ENCODE measurements at places on chromosomes 12 and 14. TPM values are rescaled to one million over a fixed set of nuclear protein-coding genes. Genes with fewer than 3 reads are reported as not detected.

- peak within 1 kb of the TSS; percentile 95 for H3K27ac ChIP-seq
- peak within 1 kb of the TSS; percentile 88 for H3K4me3 ChIP-seq
- peaks cover 33% of the 10 kb centered on the region for H3K36me3 ChIP-seq
- no peaks in the 10 kb centered on the region for H3K27me3 ChIP-seq
- H3K4me1 ChIP-seq = peaks cover 21% of the 10 kb centered on the region
- DNase-seq = peak; percentile 97
Measured at GRCh38 chr14:75278422-75279152, at the start of gene FOS. TSS of gene FOS (plus strand) at chr14:75278828. CDS start at chr14:75278983, 155 bp downstream.

GRCh38 chr12:65935906-65936901 is 111.9 kb downstream of the HMGA2 start:
- H3K36me3 ChIP-seq = no peaks in the 10 kb centered on the region
- H3K4me3 ChIP-seq = no peak overlapping the region
- no peak overlapping the region for H3K27ac ChIP-seq
- no peaks in the 10 kb centered on the region for H3K4me1 ChIP-seq
- no peaks in the 10 kb centered on the region for H3K27me3 ChIP-seq

Gene ANO2
- 20.1 TPM for total RNA-seq

DNA sequence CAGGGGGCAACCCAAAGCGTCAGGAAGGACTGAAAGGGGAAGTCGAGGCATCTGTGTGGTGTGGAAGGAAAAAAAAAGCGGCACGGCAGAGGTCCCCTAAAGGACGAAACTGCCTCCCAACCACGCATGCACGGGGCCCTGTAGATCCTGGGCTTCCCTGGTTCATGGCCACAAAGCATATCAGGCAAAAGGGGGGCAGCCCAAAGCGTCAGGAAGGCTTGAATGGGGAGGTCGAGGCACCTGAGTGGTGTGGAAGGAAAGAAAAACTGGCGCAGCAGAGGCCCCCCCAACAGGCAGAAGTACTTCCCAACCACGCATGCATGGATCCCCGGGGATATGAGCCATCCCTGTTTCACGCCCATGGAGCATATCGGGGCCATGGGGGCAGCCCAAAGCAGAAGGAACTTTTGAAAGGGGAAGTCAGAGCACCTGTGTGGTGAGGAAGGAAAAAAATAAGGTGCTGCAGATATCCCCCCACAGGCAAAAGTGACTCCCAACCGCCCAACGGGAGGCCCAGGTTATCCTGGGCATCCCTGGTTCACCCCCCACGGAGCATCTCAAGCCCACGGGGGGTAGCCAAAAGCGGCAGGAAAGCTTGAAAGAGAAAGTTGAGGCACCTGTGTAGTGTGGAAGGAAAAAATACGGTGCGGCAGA is 581.2 kb downstream of the ALG10 start:
- no peaks in the 10 kb centered on the region for H3K4me1 ChIP-seq
- H3K36me3 ChIP-seq = no peaks in the 10 kb centered on the region
- DNase-seq = no peak
- H3K27me3 ChIP-seq = no peaks in the 10 kb centered on the region

- no peak for DNase-seq
- no peak overlapping the region for H3K4me3 ChIP-seq
- H3K4me1 ChIP-seq = no peaks in the 10 kb centered on the region
- no peak overlapping the region for H3K27ac ChIP-seq
- H3K36me3 ChIP-seq = no peaks in the 10 kb centered on the region
- no peaks in the 10 kb centered on the region for H3K27me3 ChIP-seq
Measured at GRCh38 chr12:95529693-95530225, 21.5 kb downstream of the USP44 start.

DNA sequence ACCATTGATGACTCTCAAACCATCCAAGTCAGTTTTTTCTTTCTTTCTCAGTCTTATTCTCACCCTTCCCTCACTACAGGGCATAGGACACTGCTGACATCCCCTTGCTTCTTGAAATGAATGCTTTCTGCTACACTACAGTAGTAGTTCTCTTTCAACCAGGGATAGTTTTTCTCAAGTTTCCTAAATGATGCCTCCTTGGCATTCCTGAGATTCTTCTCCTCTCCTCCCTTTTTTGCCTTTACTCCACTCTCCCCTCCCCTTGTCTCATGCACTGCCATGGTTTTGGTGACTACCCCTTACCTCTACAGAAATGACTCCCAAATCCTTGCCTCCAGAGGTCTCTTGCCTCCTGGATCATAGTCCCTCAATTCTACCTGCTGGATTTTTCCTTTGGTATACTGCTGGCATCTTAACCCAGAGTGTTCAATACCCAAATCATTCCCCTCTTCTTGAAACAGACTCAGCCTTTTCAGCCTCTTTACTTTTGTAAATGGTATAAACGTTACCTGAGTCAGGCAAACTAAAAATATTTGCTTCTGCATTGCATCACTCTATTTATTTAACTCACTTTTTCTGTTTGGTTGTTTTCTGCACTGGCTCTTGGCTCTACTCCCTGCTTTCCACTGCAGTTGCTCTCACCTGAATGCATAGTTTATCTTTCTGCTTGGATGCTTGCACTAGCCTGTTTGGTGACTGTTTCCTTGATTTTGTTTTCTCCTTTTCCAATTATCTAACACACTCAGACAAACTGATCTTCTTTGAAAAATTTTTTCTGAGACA is 211.6 kb upstream of the IGF1 start:
- H3K27me3 ChIP-seq = no peaks in the 10 kb centered on the region
- H3K27ac ChIP-seq = no peak overlapping the region
- H3K4me3 ChIP-seq = no peak overlapping the region
- H3K4me1 ChIP-seq = no peaks in the 10 kb centered on the region
- H3K36me3 ChIP-seq = no peaks in the 10 kb centered on the region

Gene FKBP4
- total RNA-seq = 36.3 TPM

DNA sequence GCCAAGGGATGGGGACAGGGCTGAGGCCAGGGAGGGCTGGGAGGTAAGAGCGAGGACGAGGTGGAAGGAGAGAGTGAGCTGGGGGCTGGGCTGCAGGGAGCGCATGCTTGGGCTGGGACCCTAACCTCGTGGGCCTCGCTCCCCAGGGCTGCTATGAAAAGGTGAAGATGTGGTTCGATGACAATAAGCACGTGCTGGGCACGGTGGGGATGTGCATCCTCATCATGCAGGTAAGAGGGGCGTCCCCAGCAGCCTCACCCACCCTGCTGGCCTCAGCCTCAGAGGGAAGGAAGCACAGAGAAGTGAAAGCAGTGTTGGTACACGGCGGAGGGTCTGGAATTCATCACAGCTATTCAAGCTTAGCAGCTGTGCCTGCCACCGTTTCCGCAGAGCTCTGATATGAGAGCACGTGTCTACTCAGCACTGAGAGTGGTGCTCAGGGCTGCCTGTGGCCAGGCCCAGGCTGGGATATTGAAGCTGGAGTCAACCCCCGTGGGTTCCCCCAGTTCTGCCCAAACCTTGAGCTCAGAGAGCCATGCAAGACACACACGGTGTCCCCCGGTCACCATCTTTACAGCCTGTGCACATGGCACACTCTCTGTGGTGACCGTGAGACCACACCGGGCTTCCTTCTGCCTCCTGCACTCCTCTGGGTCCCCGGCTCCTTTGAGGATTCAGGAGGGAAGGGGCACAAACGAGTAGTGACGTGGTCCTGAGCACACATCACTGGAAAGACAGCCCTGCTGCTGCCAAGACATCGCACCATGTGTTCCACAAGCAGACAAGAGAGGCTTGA is 204.6 kb downstream of the TSPAN9 start:
- H3K27me3 ChIP-seq = no peaks in the 10 kb centered on the region
- no peak overlapping the region for H3K27ac ChIP-seq

- no peak for DNase-seq
- no peaks in the 10 kb centered on the region for H3K4me1 ChIP-seq
- H3K4me3 ChIP-seq = no peak overlapping the region
- no peaks in the 10 kb centered on the region for H3K27me3 ChIP-seq
Measured at GRCh38 chr12:21678959-21679358, 21.3 kb upstream of the LDHB start.

GRCh38 chr14:68961361-68961760 is 17.7 kb downstream of the ACTN1 start:
- H3K36me3 ChIP-seq = peaks cover 17% of the 10 kb centered on the region
- no peaks in the 10 kb centered on the region for H3K27me3 ChIP-seq
- DNase-seq = no peak
- peaks cover 90% of the 10 kb centered on the region for H3K4me1 ChIP-seq
- H3K27ac ChIP-seq = peak overlapping the region; percentile 44
- H3K4me3 ChIP-seq = no peak overlapping the region

Gene MFAP5
- total RNA-seq = 174 TPM

Gene CELA1
- not detected for total RNA-seq

DNA sequence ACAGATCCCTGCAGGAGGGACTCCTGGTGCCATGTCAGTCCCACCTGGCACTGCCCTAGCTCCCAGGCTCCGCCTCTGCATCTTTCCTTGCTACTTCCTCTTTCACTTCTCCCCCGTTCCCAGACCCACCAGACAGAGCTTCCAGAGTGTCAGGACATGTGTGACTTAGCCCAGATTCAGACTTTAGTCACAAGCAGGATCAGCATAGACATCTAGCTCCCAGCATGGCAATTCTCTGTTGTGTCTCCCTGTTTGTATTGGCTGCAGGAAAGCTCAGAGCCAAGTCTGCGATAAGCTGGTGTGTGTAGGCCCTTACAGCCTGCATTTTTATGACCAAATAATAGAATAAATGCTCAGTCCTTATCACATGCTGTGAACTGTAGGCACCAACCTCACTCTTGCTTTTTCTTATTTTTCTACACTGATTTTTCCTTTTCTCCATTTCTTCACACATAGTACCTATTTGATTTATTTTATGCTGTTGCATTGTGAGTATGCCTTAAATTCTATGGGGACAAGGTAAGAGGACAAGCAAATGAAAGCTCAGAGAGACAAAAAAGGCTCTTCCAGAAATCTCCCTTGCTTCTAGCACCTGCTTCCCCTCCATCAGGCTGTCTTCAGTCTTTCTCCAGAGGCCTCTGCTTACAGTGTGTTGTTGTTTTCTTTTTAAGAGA is 5.9 kb downstream of the DHRS2 start:
- no peaks in the 10 kb centered on the region for H3K27me3 ChIP-seq
- no peaks in the 10 kb centered on the region for H3K36me3 ChIP-seq
- DNase-seq = no peak
- no peak overlapping the region for H3K27ac ChIP-seq
- H3K4me3 ChIP-seq = no peak overlapping the region

- H3K27me3 ChIP-seq = no peaks in the 10 kb centered on the region
- H3K4me3 ChIP-seq = no peak overlapping the region
- H3K36me3 ChIP-seq = no peaks in the 10 kb centered on the region
Measured at GRCh38 chr12:62907078-62907477, 27.9 kb downstream of the PPM1H start.

- peak overlapping the region; percentile 80 for H3K27ac ChIP-seq
- peak overlapping the region; percentile 57 for H3K4me3 ChIP-seq
- no peak for DNase-seq
- peaks cover 46% of the 10 kb centered on the region for H3K4me1 ChIP-seq
- no peaks in the 10 kb centered on the region for H3K27me3 ChIP-seq
Measured at GRCh38 chr12:15688838-15689625, 100.2 kb downstream of the EPS8 start.

- H3K36me3 ChIP-seq = no peaks in the 10 kb centered on the region
- no peak for DNase-seq
- H3K27ac ChIP-seq = no peak overlapping the region
- H3K27me3 ChIP-seq = no peaks in the 10 kb centered on the region
- H3K4me3 ChIP-seq = no peak overlapping the region
Measured at GRCh38 chr14:50037852-50038251, 78.5 kb downstream of the VCPKMT start.

DNA sequence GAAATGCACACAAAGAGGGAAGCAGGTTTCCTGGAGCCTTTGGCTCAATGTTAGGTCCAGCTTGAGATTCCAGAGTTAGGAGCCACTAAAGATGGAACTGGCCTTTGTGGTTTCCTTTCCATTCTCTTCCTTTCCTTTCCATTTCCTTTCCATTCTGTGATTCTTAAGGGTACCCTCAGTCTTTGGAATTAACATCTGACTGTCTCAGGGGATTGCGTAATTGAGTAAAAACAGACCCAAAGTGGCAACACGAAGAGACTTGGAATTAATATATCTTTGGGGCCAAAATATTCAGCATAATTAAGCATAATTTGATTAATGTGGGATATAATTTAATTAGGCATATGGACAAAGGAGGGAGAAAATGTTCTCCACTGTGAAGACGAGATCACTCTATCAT is 205.6 kb downstream of the CRADD start:
- no peaks in the 10 kb centered on the region for H3K4me1 ChIP-seq
- no peaks in the 10 kb centered on the region for H3K27me3 ChIP-seq
- no peak for DNase-seq

GRCh38 chr12:111203446-111203845 is 165.4 kb downstream of the PHETA1 start:
- DNase-seq = no peak
- H3K4me1 ChIP-seq = no peaks in the 10 kb centered on the region
- H3K36me3 ChIP-seq = no peaks in the 10 kb centered on the region
- H3K27me3 ChIP-seq = no peaks in the 10 kb centered on the region
- H3K4me3 ChIP-seq = no peak overlapping the region

GRCh38 chr14:34592623-34593022 is 37.3 kb downstream of the SNX6 start:
- no peak overlapping the region for H3K27ac ChIP-seq
- no peaks in the 10 kb centered on the region for H3K27me3 ChIP-seq
- no peaks in the 10 kb centered on the region for H3K4me1 ChIP-seq
- no peak overlapping the region for H3K4me3 ChIP-seq
- DNase-seq = peak; percentile 27

Gene ADAMTS20
- not detected for total RNA-seq

GRCh38 chr14:67666750-67667449 is 7.5 kb downstream of the VTI1B start:
- H3K27ac ChIP-seq = no peak overlapping the region
- no peak for DNase-seq
- no peak overlapping the region for H3K4me3 ChIP-seq

- H3K27me3 ChIP-seq = no peaks in the 10 kb centered on the region
- H3K27ac ChIP-seq = no peak overlapping the region
- H3K4me1 ChIP-seq = no peaks in the 10 kb centered on the region
Measured at GRCh38 chr12:110809149-110809548, 37.6 kb upstream of the CCDC63 start.

Gene SOAT2
- total RNA-seq = not detected

- H3K4me1 ChIP-seq = no peaks in the 10 kb centered on the region
- no peak overlapping the region for H3K27ac ChIP-seq
- H3K36me3 ChIP-seq = no peaks in the 10 kb centered on the region
- no peaks in the 10 kb centered on the region for H3K27me3 ChIP-seq
- no peak overlapping the region for H3K4me3 ChIP-seq
Measured at GRCh38 chr14:33393231-33393894, 454.7 kb downstream of the NPAS3 start.

Gene JDP2
- total RNA-seq = 213 TPM
